Activated T-helper 1 cell treated with anti-CD3 and anti-CD28 coated beads, Interleukin-12 subunit alpha, Interleukin-12 subunit beta, Interleukin-2, Interleukin-4 antibody, amounts not matched to agents 30 ng/mL and 10 ng/mL and 1 ng/mL, durations not matched to agents 14 hours and 24 hours and 36 hours (primary cell): ENCODE measurements at places on chromosomes 5 and 9.
A peak's percentile ranks its signal among the peaks of the same experiment; 100 is the strongest.

GRCh38 chr5:112535356-112535755 lies 116.3 kb upstream of the EPB41L4A start:
- DNase-seq = no peak
- no peaks in the 10 kb centered on the region for H3K36me3 ChIP-seq
- H3K4me3 ChIP-seq = no peak overlapping the region
- no peak overlapping the region for H3K27ac ChIP-seq

DNA sequence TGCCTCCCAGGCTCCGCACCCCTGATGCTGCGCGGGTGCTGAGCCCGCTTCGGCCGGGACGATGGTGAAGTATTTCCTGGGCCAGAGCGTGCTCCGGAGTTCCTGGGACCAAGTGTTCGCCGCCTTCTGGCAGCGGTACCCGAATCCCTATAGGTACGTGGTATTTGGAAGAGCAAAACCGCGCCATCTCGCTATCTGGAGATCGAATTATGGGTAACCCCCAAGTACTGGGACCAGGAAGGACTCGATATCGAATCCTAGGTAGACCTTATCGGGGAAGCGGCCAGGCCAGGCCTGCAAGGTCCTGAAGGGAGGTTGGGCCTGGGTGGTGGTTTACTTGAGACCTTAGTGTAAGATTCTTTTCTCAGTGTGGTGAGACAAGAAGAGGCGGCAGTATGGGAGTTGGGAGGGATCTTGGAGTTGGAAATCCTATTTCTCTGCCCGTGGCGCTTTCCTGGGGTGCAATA lies 359 bp downstream of the PRELID1 start:
- peaks cover 56% of the 10 kb centered on the region for H3K36me3 ChIP-seq
- peak overlapping the region; percentile 93 for H3K4me3 ChIP-seq
- H3K27me3 ChIP-seq = no peaks in the 10 kb centered on the region
- peak overlapping the region; percentile 83 for H3K27ac ChIP-seq
- DNase-seq = no peak

DNA sequence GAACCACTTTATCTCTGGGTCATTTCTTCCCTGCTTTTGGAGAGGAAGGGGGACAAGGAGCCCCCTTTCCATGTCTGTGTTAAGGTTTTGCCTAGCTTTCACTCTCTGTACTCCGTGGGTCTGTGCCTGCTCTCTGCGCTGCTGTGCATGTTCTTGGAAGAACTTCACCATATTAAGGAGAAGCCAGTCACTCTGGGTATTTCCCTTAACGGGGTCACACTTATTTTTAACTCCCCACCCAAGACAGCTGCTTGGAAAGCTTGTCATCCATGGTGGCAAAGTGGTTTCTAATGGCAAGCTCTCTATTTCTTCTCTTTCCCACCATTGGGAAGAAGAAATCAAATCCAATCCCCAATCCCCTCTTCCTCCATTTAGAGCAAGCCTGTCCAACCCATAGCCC lies 44.8 kb upstream of the HMHB1 start:
- no peak for DNase-seq
- H3K4me3 ChIP-seq = no peak overlapping the region
- H3K4me1 ChIP-seq = no peaks in the 10 kb centered on the region
- no peaks in the 10 kb centered on the region for H3K36me3 ChIP-seq

DNA sequence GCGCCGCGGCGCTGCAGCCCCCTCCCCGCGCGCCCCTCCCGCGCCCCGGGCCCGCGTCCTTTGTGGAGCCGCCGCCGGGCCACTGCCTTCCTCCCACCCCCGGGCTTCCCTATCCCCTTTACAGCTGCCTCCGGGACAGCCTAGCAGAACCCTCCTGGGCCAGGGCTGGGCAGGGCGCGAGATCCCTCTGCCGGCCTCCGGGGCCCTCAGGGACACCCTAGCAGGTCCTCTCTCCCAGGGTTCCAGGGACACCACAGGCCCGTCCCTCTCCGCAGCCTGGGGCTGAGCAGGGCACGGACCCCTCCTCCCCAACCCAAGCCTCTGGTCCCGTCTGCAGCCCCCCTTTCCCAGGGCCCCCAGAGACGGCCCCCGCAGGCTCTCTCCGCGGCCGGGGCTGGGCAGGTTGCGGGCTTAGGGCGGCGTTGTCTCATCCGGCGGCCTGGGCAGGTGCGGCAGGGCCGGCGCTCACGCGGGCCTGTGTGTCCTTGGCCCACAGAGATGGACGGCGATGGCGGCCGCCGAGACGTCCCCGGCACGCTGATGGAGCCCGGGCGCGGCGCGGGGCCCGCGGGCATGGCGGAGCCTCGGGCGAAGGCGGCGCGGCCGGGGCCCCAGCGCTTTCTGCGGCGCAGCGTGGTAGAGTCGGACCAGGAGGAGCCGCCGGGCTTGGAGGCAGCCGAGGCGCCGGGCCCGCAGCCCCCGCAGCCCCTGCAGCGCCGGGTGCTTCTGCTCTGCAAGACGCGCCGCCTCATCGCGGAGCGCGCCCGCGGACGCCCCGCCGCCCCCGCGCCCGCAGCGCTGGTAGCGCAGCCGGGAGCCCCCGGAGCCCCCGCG lies 710 bp downstream of the WNK2 start:
- DNase-seq = no peak

DNA sequence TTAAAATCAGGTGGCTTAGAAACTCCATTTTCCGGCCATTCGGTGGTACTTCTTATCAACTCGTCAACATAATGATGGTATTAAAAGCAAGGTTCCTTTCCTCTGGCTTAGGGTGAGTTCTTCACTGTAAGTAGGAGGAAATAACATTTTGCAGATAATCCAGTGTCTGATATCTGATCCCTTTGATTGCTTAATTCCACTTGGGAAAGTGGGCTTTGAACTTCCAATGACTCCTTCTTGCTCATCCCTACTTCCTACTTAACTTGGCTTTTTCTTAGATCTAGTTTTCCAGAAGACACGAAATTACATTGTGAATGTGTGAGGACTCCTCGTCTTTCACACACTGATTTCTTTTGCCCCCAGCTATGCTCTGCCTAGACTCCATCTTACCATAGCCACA lies 31.5 kb downstream of the DDX31 start:
- H3K4me3 ChIP-seq = no peak overlapping the region
- H3K27me3 ChIP-seq = no peaks in the 10 kb centered on the region
- no peak for DNase-seq
- peaks cover 30% of the 10 kb centered on the region for H3K36me3 ChIP-seq
- no peaks in the 10 kb centered on the region for H3K4me1 ChIP-seq

DNA sequence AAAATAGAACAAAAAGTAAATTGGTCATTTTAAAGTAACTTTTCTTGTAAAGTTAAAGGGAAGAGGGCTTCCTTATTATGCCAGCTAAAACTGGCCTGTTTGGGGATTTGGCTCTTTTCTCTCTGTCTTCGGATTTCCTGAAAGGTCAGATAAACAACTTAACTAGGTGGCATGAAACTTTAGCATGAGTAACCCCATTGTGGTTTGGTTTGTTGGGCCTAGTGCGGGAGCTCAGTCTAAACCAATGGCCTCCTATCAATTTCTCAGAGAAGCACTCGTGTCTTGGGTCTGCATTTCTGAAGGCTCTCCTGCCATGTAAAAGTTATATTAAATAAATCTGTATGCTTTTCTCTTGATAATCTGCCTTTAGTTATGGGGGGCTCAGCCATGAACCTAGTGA lies 48.5 kb upstream of the ANKH start:
- peaks cover 3% of the 10 kb centered on the region for H3K27me3 ChIP-seq
- H3K4me1 ChIP-seq = peaks cover 31% of the 10 kb centered on the region
- peaks cover 1% of the 10 kb centered on the region for H3K36me3 ChIP-seq
- H3K4me3 ChIP-seq = no peak overlapping the region

DNA sequence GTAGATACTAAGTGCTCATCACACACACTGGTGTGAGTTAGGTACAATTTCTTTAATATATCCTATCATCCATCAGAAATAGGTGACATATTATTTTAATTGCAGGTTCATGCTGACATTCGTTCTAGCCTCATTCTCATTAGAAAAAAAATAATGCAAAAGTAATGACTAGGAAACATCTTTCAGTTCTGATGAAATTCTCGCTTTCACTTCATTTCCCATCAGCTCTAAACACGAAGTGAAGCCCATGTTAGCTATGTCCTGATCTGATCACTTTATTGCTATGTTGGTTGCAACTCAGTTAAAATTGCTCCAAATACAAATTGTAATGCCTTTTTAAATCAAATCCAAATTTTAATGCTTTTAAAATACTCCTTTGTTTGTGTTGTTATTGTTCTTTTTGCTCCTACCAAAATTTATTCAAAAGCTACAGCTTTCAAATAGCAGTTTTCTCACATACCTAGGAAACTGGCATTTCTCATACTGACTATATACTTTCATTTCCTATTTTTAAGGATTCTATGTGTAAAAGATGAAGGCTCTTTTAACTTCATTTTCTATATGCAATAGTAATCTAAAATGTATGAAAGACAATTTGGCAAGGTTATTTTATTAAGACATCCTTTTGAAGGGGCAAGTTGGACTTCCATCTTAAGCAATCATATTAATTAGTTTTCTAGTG lies 1237.8 kb upstream of the ACO1 start:
- H3K27me3 ChIP-seq = no peaks in the 10 kb centered on the region
- H3K4me3 ChIP-seq = no peak overlapping the region
- no peaks in the 10 kb centered on the region for H3K4me1 ChIP-seq
- no peak overlapping the region for H3K27ac ChIP-seq
- no peaks in the 10 kb centered on the region for H3K36me3 ChIP-seq

DNA sequence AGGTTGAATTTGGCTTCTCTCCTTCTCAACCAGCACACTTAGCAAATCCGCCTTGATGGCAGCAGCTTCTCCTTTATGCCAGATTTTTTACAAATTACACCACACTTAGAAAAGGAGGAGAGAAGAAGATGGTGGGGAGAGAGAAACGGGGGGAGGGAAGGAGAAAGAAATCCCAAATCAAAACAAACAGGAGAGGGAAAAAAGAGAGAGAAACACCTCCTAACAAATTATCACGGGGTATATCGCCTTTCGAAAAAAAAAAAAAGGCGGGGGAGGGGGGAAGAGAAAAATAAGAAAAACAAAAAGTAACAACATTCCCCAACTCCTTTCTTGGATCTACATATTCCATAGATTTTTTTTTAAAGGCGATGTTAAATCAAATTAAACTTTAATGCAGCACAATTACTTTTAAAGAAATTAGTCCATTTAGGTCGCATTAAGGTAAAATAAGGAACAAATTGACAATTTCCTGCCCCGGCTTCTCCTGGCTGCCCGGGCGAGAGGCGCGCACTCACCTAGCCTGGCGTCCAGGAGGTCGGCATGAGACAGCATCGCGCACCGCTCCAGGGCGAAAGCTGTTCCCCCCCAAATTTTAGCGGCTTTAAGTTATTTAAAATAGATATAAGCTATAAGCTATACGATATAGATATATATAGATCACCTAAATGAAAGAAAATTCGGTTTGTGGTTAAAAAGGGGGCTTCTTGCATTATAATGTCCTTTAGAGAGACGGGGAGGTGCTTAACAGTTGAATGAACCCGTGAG lies at the start of gene OTP:
OTP (minus strand) TSS at position 716 of the 765 bp plus-strand sequence; CDS start at position 552, 164 bp downstream.
- peak within 1 kb of the TSS; percentile 87 for H3K27ac ChIP-seq
- H3K4me1 ChIP-seq = peaks cover 13% of the 10 kb centered on the region
- DNase-seq = no peak

DNA sequence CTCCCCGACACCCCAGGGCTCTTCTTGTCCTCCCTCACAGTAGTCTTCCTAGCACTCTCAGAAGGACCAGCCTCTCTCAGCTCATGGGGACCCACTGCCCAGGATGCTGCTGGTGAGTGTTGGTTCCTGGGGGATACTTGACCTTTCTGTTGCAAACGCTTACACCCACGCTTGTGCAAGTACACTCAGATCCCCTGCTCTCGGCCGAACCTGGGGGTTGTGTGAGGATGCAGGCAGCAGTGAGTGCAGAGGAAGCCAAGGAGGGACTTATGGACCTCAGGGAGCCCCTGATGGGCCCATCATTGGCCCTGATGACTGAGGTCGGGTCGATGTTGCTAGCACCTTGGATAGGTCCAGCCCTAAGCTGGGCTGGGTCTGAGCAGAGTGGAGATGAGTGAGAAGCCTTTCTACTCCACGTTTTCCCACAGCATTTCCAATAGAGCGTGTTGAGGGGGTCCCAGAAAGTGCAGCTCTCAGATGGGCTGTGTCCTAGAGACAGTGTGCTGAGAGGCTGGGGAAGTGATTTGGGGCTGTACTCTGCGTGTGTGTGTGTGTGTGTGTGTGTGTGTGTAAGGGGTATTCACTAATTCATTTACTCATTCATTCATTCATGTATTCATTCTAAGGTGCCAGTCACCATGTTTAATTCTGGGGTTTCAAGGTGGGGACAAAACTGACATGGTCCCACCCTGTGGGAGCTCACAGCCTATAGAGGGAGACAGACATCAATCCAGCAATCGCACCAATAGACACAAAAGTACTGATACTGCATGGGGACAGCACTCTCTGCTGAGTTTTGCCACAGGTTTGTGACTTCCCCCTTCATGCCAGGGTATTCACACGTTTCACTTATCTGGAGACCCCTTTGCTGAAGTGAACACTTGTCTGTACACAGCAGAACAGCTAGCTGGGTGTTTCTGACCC lies 25.2 kb upstream of the PITX1 start:
- peaks cover 13% of the 10 kb centered on the region for H3K27me3 ChIP-seq
- no peak overlapping the region for H3K27ac ChIP-seq
- H3K36me3 ChIP-seq = no peaks in the 10 kb centered on the region
- no peak for DNase-seq
- H3K4me1 ChIP-seq = no peaks in the 10 kb centered on the region
- no peak overlapping the region for H3K4me3 ChIP-seq

GRCh38 chr9:133516256-133516960 lies 8.4 kb downstream of the MYMK start:
- H3K4me1 ChIP-seq = no peaks in the 10 kb centered on the region
- DNase-seq = no peak
- H3K36me3 ChIP-seq = no peaks in the 10 kb centered on the region
- no peak overlapping the region for H3K4me3 ChIP-seq

DNA sequence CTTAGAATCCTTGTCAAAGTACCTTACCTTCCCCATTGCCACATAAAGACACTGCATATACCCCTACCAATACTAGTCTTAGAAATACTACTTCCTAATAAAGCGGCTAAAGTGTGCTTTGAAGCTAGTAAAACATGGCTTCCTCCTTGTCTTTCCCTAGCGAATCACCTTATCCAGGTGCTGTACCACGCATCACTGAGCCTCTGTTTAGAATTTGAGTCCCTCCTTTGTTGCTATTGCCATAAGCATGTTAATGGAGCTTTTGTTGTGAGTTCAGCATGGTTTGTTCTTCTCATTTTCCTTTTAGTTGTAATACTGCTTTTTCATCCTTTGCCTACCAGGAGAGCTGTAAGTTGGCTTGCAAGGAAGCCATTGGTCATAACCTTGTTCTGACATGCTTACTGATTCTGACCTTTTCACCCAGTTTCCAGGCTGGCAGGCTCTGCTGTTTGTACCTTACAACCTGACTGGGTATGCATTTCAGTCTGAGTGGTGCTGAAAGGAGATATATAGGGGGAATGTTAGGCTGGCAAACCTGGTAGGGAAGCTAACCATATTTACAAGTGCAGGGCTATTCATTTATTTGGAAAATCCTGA lies 49.8 kb downstream of the LMNB1 start:
- no peak for DNase-seq
- peaks cover 15% of the 10 kb centered on the region for H3K4me1 ChIP-seq
- peaks cover 54% of the 10 kb centered on the region for H3K36me3 ChIP-seq
- peak overlapping the region; percentile 54 for H3K27ac ChIP-seq
- no peak overlapping the region for H3K4me3 ChIP-seq

GRCh38 chr9:127838375-127839078 lies 15.9 kb downstream of the ENG start:
- no peak overlapping the region for H3K27ac ChIP-seq
- H3K27me3 ChIP-seq = no peaks in the 10 kb centered on the region
- no peak for DNase-seq
- H3K4me3 ChIP-seq = no peak overlapping the region

GRCh38 chr9:82706786-82707185 lies 356.2 kb downstream of the RASEF start:
- H3K4me1 ChIP-seq = no peaks in the 10 kb centered on the region
- no peaks in the 10 kb centered on the region for H3K36me3 ChIP-seq
- H3K27ac ChIP-seq = no peak overlapping the region
- H3K4me3 ChIP-seq = no peak overlapping the region
- no peak for DNase-seq
